MCF 10A (cell line): ENCODE measurements at places on chromosomes 12 and 14.
A peak's percentile ranks its signal among the peaks of the same experiment; 100 is the strongest.

GRCh38 chr12:111428728-111429175 is 23.0 kb downstream of the SH2B3 start:
- DNase-seq: no peak

DNA sequence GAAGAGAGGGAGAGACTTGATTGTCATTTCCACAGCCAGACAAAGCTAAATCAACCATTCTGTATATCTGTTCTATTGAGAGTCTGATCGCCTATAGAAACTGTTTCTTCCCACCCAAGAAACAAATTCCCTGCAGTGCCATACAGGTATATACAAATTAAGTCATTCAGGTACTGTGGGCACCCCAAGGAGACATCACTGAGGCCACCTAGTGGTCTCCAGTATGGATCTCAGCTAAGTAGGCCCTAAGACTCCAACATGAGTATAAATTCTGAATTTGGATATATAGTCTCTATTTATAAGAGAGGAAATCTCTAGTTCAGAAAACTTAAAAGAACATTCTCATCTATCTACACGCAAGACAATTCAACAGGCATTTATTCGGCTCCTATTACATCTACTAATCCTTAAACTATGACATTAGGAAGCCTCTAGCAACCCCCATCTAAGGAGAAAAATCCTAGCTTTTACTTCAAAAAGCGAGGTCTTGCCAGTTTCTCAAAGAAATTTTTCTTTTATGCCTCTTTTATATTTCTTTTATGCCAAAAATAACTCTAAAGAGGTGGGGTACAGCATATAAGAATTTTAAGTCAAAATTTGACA is 62.6 kb downstream of the DCAF5 start:
- peak; percentile 65 for DNase-seq

GRCh38 chr12:92261692-92262091 is 116.0 kb upstream of the BTG1 start:
- DNase-seq: no peak

DNA sequence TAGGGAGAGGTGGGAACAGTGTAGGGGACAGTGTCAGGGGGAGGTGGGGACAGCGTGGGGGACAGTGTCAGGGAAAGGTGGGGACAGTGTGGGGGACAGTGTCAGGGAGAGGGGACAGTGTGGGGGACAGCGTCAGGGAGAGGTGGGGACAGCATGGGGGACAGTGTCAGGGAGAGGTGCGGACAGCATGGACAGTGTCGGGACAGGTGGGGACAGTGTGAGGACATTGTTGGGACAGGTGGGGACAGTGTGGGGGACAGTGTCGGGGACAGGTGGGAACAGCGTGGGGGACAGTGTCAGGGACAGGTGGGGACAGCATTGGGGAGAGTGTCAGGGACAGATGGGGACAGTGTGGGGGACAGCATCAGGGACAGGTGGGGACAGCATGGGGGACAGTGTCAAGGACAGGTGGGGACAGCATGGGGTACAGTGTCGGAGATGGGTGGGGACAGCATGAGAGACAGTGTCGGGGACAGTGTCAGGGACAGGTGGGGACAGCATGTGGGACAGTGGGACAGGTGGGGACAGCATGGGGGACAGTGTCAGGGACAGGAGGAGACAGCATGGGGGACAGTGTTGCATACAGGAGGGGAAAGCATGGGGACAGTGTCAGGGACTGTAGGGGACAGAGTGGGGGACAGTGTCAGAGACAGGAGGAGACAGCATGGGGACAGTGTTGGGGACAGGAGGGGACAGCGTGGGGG is 139.0 kb downstream of the TMEM121 start:
- DNase-seq: no peak

- peak; percentile 14 for DNase-seq
Measured at GRCh38 chr12:41917938-41918341, 226.7 kb downstream of the GXYLT1 start.
